Brain pericyte (primary cell): ENCODE measurements at places on chromosomes 12 and 14.

DNA sequence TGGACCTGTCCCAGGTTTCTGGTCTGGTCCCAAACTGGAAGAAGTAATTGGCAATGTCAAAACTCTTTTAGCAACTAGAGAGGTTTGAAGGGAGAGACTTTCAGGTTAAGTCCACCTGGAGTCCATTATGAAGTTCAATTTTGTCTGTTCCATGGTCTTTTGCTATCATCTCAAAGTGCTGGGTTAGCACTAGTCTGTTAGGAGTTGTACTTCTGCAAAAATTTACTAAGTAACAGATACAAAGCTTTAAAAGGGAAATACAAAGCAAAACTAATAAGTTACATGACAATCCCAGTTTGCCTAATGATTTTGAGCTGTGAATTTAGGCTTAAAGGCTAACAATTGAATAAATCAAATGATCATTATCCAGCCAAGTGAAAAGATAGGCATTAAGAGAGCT is 643.9 kb downstream of the C12orf50 start:
- DNase-seq: no peak

DNA sequence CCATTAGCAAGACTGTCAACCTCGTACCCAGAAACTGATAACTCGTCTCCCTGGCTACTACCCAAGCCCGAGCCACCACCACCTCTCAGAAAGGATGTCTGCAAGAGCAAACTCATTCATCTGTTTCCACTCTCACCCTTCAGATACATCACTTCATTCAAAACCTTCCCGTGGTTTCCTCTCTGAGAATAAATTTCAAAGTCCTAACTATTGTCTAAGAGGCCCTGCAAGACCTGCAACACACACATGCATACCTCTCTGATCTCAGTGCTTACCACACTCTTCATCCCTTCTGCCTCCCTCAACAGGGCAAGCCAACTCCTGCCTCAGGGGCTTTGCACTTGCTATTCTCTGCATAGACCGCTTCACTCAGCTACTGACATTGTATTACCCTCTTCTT is 40.6 kb downstream of the PPP1R13B start:
- no peak for DNase-seq

DNA sequence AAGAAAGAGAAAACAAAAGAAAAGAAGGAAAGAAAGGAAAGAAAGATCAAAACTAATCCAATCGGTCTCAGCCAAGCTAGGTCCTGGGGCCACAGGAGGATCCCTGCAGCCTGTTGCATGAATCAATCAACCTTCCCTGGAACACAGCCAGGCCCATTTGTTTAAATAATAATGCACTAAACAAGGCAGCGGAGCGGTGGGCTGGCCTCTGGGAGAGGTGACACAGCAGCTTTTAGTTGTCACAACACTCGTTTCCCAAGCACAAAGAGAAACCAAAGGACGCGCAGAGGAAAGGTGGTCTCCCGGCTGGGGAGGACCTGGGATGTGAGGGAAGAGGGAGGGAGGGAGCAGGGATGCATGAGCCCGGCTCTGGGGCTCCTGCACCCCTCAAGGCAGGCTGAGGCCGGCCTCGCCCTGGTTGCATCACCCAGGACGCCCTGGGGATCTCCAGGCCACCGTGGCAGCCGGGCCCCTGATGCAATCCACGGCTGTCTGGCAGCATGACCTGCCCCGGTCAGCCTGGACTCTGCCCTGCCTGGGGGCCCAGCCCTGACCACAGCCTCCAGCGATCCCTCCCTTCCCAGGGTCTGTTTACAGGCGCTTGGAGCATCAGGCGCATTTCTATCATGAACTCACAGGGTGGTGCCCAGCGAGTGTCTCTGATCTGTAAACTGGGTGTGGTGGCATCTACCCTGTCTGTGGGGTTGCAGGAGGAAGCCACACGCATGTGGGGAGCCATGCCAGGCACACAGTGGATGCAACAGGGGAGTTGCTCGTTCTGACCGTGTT is 32.5 kb downstream of the MMP17 start:
- DNase-seq: no peak

GRCh38 chr14:50233951-50234250 is 2.5 kb upstream of the SOS2 start:
- DNase-seq: no peak

GRCh38 chr14:66782853-66783252 is 274.9 kb downstream of the GPHN start:
- no peak for DNase-seq

GRCh38 chr14:96583569-96584041 is 81.4 kb downstream of the PAPOLA start:
- no peak for DNase-seq

- no peak for DNase-seq
Measured at GRCh38 chr12:100661300-100661951, 87.9 kb downstream of the GAS2L3 start.

- no peak for DNase-seq
Measured at GRCh38 chr14:98233656-98234055, 1038.3 kb downstream of the BCL11B start.

DNA sequence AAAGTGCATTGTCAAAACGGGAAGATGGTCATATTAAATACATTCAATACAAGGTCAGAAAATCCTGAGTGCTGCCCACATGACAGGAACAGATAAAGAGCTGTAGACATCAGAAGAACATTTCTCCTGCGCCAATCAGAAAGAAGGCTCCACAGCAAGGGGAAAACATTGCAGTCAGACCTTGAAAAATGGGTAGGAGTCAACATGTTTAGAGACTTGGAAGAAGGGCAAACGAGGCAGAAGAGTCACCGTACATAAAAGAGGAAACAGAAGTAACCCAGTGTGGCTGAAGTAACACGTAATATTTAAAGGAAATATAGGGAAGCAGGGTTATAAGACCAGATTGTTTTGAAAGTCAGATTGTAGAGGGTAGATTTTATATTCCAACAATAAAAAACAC is 11.9 kb downstream of the SPPL3 start:
- no peak for DNase-seq

DNA sequence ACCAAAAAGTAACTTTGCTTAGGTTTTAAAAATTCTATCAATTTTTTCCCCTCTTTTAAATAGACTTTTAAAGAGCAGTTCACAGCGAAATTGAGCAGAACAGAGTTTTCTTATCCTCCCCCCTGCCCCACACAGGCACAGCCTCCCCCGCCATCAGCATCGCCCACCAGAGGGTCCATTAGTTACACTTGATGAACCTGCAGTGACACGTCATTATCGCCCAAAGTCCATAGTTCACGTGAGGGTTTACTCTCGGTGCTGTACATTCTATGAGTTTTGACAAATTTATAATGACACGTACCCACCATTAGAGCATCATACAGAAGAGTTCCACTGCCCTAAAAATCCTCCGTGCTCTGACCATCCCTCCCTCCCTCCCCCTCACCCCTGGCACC is 58.4 kb downstream of the FZD10 start:
- no peak for DNase-seq

DNA sequence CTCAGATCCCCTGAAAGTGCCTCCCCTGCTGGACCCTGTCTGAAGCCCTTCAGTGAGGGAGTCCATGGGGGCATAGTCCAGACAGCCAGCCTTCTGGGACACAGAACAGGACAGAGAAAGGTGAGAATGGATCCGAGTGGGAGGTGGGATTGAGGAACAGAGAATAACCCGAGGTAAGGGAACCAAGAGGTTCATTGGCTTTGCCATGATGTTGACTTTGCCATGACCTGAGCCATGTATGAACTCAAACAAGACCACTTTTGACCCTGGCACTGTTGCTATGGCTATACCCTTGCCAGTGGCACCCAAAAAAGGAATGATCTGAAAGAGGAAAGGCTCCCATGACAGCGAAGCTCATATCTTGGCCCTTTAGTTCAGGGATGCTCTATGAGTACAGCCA is 22.6 kb upstream of the VDR start:
- DNase-seq: no peak

- no peak for DNase-seq
Measured at GRCh38 chr12:71865166-71865713, 25.7 kb downstream of the TBC1D15 start.

DNA sequence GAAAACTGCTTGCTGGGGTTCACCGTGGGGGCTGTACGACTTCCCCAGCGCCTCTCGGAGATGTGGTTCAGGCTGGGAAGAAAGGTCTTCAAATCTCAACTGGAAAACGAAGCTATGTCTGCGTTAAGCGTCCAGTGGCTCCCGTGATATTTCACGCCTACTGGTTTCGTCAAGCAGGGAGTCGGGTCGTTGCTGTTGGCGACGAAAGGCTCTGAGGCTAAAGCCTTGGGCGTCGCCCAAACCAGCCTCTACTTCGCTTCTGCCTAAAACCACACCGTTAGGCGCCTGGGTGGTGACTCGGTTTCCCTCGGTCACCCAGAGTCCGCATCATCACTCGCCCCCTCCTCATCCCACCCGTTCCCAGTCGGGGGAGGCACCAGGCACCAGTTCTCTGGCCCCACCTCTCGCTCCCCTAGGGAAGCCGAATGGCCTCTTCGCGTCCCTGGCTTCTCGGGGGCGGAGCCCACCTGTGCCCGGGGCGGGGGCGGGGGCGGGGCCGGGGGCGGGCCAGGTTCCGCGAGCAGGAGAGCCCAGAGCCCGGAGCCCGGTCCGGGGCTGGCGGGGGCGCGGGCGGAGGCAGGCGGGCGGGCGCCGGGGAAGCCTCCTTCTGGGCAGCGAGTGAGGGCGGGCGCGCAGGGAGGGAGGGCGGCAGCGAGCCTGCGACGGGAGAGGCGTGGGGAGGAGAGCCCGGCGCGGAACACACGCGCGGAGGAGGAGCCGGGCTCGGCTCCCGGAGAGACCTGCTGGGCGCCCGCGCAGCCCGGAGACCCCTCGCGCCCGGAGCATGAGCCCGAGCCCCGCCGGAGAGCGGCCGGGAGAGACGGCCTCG is at the start of gene B4GALNT3:
TSS of gene B4GALNT3 (plus strand) at position 510 of the 829 bp plus-strand sequence. CDS start 438 bp downstream, outside the sequence.
- no peak for DNase-seq

DNA sequence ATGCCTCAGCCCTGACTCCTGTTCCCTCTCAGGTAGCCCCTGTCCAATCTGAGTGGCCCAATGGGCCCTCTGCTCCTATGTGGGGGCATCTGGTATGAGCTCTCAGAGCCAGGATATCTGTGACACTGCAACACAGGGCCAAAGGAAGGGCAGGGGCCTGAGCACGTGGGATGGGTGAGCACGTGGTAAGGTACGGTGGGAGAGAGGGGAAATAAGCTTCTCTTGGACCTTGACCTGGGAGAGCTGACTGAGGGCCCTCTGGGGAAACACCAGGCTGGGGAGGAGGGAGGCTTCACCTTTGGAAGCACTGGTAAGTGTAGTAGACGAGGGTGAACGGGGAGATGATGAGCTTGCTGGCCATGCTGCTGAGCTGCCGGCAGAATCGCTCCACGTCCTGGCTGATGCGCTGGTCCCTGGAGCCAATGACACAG is 6.7 kb downstream of the ABCD4 start:
- no peak for DNase-seq

DNA sequence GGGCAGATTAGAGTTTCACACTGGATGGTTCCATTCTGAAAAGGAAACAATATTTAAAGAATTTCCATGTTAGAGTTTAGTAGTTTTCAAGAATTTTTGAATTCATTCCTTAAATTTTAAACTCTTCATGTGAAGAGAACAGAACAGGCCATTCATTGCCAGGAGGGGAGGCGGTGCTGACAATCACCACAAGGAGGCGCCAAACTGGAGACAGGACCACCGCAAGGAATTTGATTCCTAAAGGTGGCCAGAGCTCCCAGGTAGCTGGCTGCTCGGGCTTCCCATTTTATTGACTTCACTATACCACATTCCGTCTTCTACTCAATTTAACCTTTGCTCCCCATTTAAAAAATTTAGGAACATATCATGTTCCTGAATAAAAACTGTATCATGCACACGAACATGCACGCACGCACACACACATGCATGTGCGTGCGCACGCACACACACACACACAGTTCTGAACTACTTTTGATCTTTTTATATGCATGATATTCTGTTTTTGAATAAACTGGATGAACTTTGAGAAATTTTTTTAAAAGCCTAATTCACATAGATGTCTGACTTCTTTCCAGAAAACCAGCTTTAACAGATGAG is 101.2 kb downstream of the NELL2 start:
- DNase-seq: no peak

DNA sequence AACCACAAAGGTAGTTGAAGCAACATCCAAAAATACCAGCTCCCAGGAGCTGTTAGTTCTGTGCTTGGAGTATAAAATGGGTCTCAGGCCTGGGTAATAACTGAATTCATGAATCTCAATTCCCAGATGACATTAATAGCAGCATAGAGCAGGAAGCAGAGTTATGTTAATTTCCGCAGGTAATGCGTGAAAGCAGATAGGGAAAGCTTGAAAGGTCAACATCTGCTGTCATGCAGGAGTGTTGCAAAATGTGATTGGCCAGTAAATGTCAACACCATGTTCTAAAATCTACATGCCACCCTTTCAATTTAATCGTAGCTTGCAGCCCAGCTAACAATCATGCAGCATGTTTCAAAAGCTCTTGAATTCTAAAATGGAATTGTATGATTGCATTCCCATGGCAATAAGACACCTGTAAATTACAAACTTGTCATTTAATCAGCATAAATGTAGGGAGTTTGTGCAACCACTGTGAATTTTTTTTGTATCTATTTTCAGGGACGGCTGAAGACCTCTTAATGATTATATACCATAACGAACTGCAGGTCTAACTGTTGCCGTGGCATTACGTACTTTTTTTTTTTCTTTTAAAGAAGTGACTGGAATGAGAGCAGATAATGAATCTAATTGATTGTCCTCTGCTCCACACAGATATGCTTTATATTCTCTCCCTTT is 635.8 kb upstream of the FOXG1 start:
- no peak for DNase-seq

DNA sequence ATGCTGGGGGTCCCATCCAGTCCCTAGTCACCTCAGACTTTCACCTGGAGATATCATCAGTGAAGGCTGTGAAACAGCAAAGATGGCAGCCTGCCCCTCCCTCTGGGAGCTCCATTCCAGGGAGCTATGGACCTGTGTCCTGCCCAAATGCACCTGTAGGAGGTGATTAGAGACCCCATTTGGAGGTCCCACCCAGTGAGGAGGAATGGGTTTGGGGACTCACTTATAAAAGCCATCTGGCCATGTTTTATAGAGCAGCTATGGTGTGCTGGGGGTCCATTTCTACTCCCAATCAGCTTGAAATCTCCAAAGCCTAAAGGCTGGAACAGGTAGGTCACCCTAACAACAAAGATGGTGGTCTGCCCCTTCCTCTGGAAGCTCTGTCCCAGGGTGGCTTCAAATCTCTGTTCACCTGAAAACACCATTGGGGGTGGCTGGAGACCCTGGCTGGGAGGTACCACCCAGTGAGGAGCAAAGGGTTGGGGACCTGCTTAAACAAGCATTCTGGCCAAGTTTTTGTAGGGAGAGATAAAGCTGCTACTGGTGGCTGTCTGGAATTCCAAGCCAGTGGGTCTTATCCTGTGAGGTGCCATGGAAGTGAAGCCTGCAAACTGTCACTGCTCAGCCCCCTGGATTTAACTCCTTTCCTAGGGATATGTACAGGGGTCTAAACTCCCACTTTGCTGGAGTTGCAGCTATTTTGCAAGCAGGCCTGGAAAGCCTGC is 182.3 kb downstream of the RASSF9 start:
- DNase-seq: no peak
